Substantia nigra (tissue), 51 donors: ENCODE measurements at places on chromosomes 1 and 21.
A peak's percentile ranks its signal among the peaks of the same experiment; 100 is the strongest.

- DNase-seq, result peak; percentile 19
Observed at GRCh38 chr1:40665335-40666171, at the start of gene RIMS3. RIMS3 (minus strand) TSS chr1:40665682; CDS start chr1:40641925, 23,757 bp downstream.

DNA sequence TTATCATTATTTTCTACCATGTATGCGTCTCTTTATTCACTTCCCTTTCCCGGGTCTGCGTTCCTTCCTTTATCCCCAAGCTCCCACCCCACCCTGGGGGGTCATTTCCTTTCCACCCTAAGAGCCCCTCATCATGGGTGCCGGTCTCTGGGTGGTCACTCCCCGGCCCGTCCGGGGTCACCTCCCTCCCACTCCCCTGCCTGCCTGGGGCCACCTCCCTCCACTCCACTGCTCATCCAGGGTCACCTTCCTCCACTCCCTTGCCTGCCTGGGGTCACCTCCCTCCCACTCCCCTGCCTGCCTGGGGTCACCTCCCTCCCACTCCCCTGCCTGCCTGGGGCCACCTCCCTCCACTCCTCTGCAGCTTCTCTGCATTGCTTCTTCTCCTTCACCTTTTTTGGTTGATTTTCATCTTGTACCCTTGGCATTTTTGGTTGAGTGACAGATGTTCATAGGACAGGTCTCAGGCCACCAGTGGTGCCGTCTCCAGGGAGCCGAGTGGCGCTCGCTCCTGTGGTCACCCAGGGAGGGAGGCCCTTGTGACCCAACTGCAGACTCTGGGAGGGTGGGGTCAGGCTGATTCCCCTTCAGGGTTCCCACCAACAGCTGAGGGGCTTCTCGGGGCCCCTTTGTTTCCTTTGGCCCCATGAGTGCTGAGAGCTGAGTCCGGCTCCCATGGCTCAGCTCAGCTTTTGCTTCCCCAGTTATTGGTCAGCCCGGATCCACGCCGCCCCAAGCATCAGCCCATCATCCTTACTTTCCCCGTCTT lies 48.6 kb upstream of the PCBP3 start:
- no peak for DNase-seq

- DNase-seq, result no peak
Observed at GRCh38 chr1:248850536-248851251, 8.2 kb downstream of the ZNF692 start.

DNA sequence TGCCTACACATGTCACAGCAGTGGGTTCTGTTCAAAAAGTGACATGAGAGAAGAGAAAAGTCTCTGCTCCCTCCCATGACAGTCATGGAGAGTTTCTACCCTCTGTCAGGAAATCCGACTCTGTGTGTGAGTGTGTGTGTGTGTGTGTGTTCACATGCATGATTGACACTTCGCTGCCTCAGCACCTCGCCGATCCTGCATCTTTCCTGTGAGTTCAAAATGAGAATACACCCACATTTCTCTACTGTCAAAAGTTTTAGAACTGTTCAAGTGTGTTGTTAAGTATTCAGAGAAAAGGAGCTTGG lies 46.2 kb upstream of the COX20 start:
- DNase-seq, result no peak

GRCh38 chr1:236663934-236664333 lies 22.4 kb upstream of the ACTN2 start:
- no peak for DNase-seq
